ENCODE measurements at places on chromosomes 16 and 17.

- no peak for ATAC-seq
Measured at GRCh38 chr17:6683730-6684459, 29.3 kb downstream of the SLC13A5 start.

DNA sequence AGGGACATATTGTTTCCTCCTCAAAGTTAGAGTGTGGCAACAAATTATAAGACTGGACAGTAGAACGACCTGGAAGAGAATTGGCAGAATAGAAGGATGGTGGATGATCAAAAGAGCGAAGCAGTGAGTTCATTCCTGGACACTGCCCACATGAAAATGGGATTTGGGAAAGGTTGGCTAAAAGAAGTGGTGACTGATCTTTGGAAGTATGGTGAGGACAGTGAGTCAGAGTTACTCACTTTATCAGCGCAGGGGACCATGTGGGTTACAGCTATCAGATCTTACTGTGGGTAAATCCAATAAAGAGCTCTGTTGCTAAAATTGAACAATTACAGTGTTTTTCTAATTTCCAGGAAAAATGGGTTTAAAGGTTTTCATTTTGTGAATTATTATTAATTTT lies 2.7 kb upstream of the TANC2 start:
- ATAC-seq: no peak

GRCh38 chr17:62617894-62618472 lies 9.5 kb upstream of the MRC2 start:
- no peak for ATAC-seq

DNA sequence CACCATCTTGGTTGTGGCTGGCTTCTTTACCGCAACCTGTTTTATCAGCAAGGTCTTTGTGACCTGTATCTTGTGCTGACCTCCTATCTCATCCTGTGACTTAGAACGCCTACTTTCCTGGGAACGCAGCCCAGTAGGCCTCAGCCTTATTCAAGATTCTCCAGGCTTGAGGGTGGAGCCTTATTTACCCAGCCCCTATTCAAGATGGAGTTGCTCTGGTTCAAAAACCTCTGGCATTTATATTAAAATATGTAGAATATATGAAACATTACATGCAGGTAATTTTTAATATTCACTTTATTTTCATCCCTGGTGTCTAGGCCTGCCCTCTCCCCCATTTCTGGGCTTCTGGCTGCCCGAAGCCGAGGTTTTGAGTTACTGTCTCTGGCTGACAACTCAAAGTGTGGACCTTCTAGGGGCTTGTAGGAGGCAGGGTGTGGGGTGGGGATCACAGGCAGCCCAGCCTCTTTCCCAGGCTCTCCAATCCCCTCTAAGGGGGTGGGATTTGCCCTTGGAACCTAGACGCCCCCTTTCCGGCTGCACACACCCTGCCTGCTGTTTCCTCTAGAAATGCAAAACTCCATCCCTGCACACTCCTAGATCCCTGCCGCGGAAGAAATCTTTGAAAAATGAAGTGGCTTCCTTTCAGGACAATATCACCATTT lies 152.0 kb downstream of the KCNJ12 start:
- ATAC-seq: no peak

- no peak for ATAC-seq
Measured at GRCh38 chr16:35747658-35748455, 2288.4 kb downstream of the TP53TG3F start.

- no peak for ATAC-seq
Measured at GRCh38 chr17:5380491-5381135, 38.8 kb downstream of the NUP88 start.

- ATAC-seq: no peak
Measured at GRCh38 chr17:45115871-45116270, 16.4 kb downstream of the PLCD3 start.

GRCh38 chr16:72189865-72190371 lies 18.0 kb upstream of the PMFBP1 start:
- ATAC-seq: no peak

- no peak for ATAC-seq
Measured at GRCh38 chr17:45790296-45790922, 6.3 kb downstream of the CRHR1 start.

DNA sequence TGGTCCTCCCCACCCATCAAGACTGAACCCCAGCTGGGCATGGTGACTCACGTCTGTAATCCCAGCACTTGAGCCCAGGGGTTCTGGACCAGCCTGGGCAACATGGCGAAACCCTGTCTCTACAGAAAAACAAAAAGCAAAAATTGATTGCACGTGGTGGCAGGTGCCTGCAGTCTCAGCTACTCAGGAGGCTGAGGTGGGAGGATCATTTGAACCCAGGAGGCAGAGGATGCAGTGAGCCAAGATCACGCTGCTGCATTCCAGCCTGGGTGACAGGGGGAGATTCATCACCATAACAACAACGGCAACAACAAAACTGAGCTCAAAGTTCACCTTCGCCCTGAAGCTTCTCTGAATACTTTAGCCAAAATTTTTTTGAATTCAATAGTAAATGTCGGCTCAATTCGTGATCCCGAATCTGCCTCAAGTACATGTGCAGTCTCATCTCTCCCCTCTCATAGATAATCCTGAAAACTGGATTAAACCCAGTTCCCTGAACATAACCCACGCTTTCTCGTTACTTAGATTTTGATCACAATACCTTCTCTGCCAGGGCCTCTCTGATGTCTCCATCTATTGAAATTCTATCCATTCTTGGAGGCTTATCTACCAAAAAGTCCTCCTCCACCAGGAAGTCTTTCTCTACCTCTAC lies 13.5 kb upstream of the MYH10 start:
- no peak for ATAC-seq

DNA sequence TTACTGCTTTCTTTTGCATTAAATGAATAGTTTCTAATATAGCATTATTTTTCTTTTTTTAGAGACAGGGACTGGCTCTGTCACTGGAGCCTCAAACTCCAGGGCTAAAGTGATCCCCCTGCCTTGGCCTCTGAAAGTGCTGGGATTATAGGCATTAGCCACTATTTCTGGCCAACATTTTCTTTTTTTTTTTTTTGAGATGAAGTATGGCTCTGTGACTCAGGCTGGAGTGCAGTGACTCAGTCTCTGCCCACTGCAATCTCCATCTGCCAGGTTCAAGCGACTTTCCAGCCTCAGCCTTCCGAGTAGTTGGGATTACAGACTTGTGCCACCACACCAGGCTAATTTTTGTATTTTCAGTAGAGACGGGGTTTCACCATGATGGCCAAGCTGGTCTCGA lies 2.0 kb upstream of the DUXB start:
- ATAC-seq: no peak

GRCh38 chr17:59972778-59973177 lies 8.2 kb upstream of the RNFT1 start:
- ATAC-seq: no peak

GRCh38 chr17:61335105-61335844 lies 64.4 kb upstream of the TBX2 start:
- ATAC-seq: no peak

DNA sequence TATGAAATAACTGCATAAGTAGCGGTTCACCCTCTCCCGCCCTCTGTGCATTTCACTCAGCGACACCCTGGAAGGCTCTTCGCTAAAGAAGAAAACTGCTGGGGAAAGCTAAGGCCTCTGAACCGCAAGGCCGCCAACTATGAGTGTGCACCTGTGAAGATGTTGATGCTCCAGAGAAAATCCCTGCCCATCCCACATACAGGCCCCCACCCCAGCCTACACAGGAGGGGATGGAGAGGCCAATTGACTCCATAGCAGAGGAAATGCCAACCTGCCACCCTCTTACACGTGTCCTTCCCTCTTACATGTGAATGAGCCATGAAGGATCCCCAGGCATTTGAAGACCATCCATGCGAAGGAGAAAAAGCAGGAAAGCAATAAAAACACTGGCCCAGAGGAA lies 104.8 kb downstream of the MGAT5B start:
- ATAC-seq: no peak

GRCh38 chr16:50066482-50067289 lies 916 bp downstream of the HEATR3 start:
- no peak for ATAC-seq

DNA sequence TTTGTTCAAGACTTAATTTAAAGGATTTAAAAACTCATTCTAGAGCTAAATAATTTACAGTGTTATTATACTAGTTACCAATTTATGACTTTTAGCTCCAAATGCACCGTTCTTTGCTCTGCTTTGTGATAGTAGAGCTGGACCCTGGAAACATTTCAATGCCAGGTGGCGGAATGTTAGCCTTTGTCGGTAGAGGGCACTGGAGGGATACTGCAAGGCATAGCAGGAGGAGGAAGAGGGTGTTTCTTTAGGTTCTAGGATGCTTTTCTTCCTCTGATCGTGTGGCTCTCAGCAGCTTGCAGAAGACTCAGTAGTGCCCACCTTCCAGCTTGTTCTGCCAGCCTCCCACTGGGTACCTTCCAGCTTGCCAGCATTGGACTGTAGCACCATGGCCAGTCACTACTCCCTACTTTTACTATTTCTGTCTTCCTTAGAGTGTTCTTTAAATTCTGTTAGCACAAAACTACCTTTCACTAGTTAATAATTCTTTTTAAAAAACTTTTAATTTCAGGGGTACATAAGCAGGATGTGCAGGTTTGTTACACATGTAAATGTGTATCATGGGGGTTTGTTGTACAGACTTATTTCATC lies 325.3 kb downstream of the UTP18 start:
- no peak for ATAC-seq

DNA sequence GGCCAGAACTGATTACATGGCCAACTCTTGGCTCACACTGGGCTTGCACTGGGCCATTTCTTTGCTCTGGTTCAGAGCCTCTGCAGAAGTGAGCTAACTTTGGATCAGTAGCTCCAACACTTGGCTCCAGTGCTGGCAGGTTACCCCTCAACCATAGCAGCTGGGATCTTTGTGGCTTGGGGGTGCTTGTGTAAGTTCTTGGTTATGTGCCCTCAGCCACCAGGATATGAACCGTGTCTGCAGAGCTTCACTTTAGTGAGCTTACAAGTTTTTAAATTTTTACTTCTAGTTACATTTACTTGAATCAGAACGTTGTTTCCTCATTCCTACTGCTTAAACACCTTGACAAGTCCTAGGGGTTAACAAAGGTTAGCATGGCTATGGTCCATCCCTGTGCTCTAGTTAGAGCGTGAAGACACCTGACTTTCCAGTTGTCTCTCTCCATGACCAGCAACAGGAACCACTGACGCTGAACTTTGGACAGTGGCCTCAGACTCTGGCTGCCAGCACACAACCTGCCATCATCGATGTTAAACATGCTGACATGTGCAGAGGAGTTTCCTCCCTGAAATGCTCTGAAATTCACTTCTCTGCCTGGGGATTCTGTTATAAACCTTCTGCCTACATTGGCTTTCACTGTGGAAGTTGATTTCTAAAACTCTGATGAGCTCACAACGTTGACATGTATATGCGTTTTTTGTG lies 4.1 kb downstream of the PDF start:
- no peak for ATAC-seq

- ATAC-seq: no peak
Measured at GRCh38 chr17:44543213-44543904, 13.9 kb upstream of the FZD2 start.

All from activated T-helper 17 cell treated with anti-CD3 and anti-CD28 coated beads, Interleukin-2, amount 50 U/mL, for 72 hours (primary cell).